Fibroblast of lung (primary cell): ENCODE measurements at places on chromosomes 5 and 9. TPM values are rescaled to one million over a fixed set of nuclear protein-coding genes. Genes with fewer than 3 reads are reported as not detected.
A peak's percentile ranks its signal among the peaks of the same experiment; 100 is the strongest.

- H3K27me3 ChIP-seq: no peaks in the 10 kb centered on the region
- H3K27ac ChIP-seq: peak within 1 kb of the TSS; percentile 96
- peaks cover 15% of the 10 kb centered on the region for H3K36me3 ChIP-seq
- peak; percentile 64 for DNase-seq
- peaks cover 4% of the 10 kb centered on the region for H3K4me1 ChIP-seq
These were observed at the start of gene GOLGA2 for GRCh38 chr9:128275198-128276007. GOLGA2 (minus strand) TSS chr9:128276007; CDS start chr9:128275976, 31 bp downstream.

DNA sequence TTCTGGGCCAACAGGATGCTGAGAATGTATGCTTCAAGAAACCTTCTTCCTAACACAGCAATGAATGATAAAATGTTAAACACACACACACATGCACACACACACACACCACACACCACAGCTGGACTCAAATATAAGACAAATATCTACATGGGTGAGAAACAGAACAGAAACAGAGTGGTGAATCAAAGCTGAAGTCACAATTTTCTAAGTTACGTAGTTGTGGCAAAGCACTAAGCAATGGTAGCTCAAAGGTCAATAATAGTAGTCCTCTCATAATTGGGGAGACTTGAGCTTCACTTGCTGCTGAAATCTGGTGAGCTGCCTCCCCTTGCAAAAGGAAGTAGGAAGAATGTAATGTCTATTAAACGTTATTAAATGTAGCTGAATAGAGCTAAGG, 33.7 kb upstream of the ITGA1 start:
- DNase-seq: no peak
- no peak overlapping the region for H3K4me3 ChIP-seq
- no peaks in the 10 kb centered on the region for H3K4me1 ChIP-seq
- no peaks in the 10 kb centered on the region for H3K36me3 ChIP-seq
- no peaks in the 10 kb centered on the region for H3K27me3 ChIP-seq

GRCh38 chr5:72599065-72599433, 91.8 kb upstream of the ZNF366 start:
- H3K4me3 ChIP-seq: no peak overlapping the region
- no peaks in the 10 kb centered on the region for H3K27me3 ChIP-seq
- peak overlapping the region; percentile 78 for H3K27ac ChIP-seq
- no peaks in the 10 kb centered on the region for H3K36me3 ChIP-seq
- DNase-seq: no peak
- H3K4me1 ChIP-seq: peaks cover 37% of the 10 kb centered on the region

DNA sequence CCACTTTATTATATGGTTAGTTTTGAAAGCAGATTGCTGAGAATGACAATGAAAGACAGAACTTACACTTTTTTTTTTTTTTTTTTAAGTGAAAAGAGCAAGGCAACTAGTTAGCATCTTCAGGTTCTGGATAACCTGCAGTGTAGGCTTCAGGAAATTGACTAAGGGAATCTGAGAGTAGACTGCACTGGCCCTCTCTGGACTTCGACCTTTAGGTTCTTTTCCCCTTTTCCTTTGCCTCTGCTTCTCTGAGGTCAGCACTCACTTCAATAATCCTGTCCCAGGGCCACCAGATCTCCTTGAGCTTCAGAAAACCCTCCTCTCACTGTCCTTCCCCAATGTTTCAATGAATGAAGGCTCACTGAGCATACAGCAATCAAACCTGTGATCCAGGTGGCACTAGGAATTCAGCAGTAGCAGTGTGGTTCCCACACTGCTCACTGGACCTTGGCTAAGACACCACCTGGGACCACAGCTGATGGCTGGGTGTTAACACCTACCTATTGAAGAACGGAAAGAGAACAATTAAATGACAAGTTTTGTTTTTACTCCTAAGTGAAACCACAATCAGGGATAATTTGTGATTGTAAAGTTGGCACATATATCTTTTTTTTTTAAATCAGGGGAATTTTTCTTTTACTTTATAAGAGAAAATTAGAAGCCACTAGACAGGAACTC, 85.8 kb upstream of the IL6ST start:
- no peak overlapping the region for H3K4me3 ChIP-seq
- no peaks in the 10 kb centered on the region for H3K27me3 ChIP-seq
- H3K36me3 ChIP-seq: no peaks in the 10 kb centered on the region
- no peak for DNase-seq
- H3K4me1 ChIP-seq: peaks cover 5% of the 10 kb centered on the region

- DNase-seq: no peak
- H3K36me3 ChIP-seq: no peaks in the 10 kb centered on the region
- H3K27ac ChIP-seq: no peak overlapping the region
- no peaks in the 10 kb centered on the region for H3K4me1 ChIP-seq
These were observed 125.3 kb upstream of the IRX4 start for GRCh38 chr5:2007878-2008501.

DNA sequence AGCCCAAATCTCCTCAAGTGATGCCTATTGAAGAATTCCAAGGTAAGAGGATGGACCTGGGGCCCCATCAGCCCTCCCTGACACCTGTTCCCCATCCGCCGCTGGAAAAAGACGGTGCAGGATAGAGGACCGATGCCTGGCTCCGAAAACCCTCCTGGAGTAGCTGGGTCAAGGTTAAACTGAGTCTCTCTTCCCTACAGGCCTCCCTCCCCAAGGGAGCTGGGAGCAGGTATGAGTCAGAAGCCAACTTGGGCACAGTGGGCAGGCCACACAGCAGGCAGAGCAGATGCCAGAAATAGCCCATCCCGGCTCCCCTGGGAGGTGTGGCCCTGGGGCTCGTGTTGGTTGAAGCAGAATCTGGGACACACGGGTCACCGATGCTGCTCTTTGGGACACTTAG, 75.6 kb downstream of the NTNG2 start:
- H3K27ac ChIP-seq: no peak overlapping the region
- H3K4me3 ChIP-seq: no peak overlapping the region
- H3K4me1 ChIP-seq: peaks cover 1% of the 10 kb centered on the region
- no peaks in the 10 kb centered on the region for H3K36me3 ChIP-seq
- peaks cover 31% of the 10 kb centered on the region for H3K27me3 ChIP-seq
- no peak for DNase-seq

DNA sequence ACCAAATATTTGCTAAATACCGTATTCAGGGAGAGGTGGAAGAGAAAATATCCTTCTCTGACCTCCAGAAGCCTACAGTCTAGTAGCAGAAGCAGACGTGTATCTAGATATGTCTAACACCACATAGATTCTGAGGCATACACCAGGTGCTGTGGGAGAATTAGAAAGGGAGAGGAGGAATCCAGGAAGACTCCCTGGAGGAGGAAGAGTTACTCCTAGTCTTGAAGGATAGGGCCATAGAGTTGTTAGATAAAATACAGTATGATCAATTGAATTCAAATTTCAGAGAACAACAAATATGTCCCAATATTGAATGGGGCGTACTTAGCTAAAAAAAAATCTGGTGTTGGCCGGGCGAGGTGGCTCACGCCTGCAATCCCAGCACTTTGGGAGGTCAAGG, 58.7 kb downstream of the TMOD1 start:
- H3K27me3 ChIP-seq: peaks cover under 1% of the 10 kb centered on the region
- peaks cover 3% of the 10 kb centered on the region for H3K4me1 ChIP-seq
- H3K4me3 ChIP-seq: no peak overlapping the region
- DNase-seq: no peak

The RHOBTB3 gene
- total RNA-seq: 222 and 337 TPM in 2 replicates

The HMGCR gene
- total RNA-seq: 100 and 225 TPM in 2 replicates

The RNF130 gene
- total RNA-seq: 14.7 and 18.2 TPM in 2 replicates

The CCDC192 gene
- not detected in 2 replicates for total RNA-seq
